ELR (cell line): ENCODE measurements at places on chromosomes 7 and 10.

DNA sequence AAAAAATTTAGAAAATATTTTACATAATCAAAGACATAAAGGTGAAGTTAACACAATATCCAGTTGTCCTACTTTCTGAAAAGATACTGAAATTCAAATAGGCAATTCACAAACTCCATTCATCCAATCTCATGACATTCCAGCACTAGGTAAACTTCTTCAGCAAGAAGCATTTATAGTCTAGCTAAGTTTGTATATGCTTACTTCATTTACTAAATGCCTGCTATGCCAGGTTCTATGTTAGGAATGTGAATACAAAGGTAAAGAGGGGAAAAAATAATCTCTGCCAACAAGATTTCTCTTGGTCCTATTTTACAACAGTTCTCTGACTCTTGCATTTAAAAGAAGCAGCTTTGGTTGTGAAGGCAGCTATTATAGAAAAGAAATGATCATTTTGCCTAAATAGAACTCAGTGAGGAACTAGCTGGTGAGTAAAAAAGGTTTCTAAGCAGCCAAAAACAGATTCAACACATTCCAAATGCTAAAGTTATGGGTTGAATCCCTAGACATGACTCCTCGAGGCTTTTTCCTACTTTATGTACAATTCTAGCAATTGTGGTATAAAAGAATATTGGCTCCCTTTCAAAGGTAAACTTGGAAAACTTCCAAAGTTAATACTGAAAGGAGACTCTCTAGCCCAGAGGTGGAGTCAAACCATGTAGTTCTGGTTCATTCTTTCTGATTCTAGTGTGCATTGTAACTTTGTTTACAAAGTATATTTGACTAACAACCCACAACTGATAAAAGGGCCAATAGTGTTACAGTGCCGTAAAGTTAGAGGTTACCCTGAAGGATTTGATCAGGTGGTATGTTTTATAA lies 30.9 kb upstream of the KLHL7 start:
- DNase-seq, result no peak

DNA sequence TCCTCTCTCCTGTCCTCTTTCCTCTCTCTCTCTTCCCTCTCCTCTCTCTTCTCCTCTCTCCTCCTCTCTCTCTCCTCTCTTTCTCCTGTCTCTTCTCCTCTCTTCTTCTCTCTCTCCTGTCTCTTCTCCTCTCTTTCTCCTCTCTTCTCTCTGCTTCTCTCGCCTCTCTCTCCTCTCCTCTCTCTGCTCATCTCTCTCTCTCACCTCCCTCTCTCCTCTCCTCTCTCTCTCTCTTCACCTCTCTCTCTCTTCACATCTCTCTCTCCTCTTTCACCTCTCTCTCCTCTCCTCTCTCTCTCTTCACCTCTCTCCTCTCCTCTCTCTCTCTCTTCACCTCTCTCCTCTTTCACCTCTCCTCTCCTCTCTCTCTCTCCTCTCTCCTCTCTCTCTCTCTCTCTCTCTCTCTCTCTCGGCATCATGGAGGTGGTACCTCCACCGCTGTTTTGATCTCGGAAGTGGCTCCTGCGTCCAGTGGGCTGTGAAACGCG lies 30.1 kb downstream of the CFAP46 start:
- no peak for DNase-seq

DNA sequence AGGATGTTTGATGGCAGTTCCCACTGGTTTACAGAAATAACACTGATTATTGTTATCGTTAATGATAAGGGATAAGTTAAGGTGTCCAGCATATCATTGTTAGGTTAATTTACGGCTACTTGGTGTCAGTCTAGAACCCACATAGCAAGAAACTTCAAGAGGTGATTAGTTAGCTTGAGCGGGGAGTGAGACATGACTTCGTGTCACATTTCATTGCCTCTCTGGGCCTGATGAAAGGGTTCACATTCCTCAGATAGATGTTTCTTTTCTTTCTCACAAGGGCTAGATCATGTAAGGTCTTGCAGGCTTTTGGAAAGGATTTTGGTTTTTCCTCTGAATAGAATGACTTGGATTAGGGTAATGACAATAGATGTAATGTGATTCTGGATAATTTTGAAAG lies 26.7 kb downstream of the WAC start:
- no peak for DNase-seq

- DNase-seq, result no peak
Measured at GRCh38 chr10:14731875-14732512, 42.7 kb downstream of the FAM107B start.

- peak; percentile 26 for DNase-seq
Measured at GRCh38 chr7:137846549-137846826, 286 bp downstream of the DGKI start.

DNA sequence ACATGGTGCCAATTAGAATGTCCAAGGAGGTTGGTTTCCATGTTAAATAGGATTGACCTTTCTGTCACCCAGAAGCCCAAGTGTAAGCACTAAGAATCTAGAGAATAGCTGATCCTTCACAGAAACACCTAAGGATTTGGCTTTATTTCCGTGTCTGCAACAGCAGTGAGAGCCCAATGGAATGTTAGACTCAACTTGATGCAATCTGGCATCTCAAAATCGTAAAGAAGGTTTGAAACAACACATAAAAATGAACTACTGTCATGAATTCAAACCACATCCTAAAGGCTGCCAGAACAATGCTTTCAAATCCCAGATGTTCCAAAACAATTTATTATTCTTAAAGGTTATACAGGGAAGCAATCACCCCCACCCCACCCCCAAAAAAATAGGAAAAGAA lies 18.6 kb downstream of the PPP1R3C start:
- DNase-seq, result peak; percentile 88

DNA sequence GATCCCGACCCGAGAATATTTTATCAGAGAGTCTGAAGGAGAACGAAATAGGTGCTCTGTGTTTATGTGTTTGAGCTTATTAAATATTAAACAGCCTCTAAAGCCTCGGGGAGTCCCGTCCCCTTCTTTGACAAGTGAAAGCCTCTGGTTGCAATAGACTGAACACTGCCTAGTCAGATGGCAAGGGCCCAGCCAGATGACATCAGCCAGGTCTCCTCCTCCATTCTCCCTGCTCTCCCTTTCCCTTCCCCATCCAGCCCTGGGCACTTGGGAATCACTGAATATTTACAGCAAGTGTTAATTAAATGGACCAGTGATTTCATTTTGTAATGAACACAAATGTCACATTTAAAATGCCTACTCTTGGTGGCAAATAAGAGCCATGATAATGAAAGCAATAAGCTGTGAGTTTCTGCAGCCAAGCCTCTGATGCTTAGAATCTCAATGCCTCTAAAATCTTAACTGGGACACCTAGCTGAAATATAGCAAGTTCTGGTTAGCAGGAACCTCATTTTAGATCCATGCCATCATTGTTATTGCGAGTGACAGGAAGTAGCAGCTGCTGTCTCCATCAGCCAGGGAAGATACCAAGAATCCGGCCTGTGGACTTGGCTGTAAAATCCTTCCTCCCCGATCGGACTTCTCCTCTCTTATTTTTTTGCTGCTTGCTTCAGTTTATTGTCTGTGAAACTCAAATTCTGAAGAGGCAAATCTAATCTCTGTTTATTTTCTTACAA lies 202.1 kb downstream of the PRPF18 start:
- peak; percentile 39 for DNase-seq

DNA sequence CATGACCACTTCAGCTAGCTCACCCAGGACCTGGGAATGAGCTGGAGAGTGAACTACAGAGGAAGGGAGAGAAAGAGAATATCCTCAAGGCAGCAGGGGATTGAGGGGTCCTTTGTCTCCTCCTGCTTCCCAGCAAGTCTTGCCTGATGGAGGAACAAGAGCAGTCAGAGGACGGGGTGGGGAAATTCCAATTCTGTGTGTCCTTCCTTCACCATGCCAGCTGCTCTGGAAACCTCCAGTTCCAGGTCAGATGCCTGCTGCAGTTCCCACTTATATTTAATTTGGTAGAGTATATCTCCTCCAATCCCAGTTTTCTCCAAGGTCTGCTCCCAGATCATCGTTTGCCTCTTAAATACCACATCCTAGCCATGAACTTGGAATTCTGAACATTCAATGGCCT lies 21.4 kb upstream of the LEP start:
- no peak for DNase-seq

- no peak for DNase-seq
Measured at GRCh38 chr7:150322833-150323681, at the start of the genes ACTR3C and LRRC61. Gene ACTR3C (minus strand): TSS chr7:150323545. CDS start chr7:150295296, 28,249 bp downstream. Gene LRRC61 (plus strand): TSS chr7:150323355. CDS start chr7:150336862, 13,507 bp downstream.

DNA sequence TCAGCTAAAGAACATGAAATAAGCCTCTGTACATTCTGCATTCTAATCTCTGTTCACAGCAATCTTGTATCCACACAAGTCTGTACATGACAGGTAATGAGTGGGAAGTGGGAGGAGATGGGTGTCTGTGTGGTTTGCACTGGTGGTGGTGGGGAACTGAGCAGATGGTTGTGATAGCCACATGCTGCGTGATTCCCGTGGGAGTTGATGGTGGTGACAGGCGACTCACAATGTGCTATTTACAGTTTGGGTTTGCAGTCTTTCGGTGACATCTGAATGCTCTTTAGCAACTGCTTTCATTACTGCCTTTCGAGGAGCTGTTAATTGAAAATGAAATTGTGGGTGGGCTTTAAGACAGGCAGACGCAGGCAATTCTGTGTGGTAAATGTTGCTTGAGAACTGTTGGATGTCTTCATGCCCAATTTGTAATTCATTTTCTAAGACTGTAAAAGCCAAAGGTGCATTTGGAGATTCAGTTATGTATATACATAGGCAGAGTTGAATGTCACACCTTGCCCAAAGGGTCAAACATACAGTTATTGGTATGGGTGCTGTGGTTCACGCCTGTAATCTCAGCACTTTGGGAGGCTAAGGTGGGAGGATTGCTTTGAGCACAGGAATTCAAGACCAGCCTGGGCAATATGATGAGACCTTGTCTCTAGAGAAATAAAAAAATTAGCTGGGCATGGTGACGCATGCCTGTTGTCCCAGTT lies 308.2 kb downstream of the AUTS2 start:
- DNase-seq, result no peak

DNA sequence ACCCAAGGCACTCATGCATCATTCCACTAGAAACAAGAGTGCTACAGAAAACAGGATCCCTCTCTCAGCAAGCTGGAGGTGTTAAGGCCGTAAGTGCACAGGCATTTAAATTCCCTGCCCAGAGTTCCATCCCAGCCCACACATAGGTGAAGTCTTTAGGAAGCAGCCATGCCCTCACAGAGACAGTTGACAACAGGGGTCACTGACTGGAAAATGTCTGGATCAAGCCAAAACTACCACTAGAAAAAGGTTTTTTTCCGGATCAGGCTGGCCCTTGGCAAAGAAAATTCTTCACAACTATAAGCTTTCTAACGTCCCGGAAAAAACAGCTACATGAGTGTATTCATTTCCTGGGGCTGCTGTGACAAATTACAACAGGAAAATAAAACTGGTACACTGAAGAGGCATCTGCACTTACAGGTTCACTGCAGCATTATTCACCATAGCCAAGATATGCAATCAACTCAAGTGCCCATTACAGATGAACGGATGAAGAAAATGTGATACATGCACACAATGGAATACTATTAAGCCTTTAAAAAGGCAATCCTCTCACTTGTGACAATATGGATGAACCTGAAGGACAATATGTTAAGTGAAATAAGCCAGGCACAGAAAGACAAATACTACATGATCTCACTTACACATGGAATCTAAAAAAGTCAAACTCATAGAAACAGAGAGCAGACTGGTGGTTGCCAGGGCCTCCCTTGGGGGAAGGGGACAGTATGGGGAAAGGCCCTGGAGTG lies 52.5 kb downstream of the SLC25A13 start:
- DNase-seq, result no peak

DNA sequence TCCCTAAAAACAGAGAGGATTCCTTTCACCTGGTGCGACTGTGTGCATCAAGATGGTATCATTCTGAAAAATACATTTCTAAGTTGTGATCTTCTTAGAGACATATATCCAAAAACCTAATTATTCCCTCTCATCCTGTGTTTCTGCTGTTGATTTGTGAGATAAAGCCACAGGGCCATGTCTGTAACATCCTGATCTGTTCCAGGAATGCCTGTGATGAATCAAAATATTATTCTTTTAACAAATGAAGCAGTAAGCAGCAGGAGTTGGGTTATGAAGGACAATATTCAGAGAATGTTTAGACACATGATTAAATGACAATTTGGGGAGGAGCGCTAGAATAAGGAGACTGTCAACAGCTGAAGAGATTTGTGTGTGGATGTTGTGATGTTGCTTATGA lies 731.4 kb downstream of the KCNMA1 start:
- DNase-seq, result no peak

GRCh38 chr7:91852263-91852741 lies 28.2 kb downstream of the MTERF1 start:
- peak; percentile 55 for DNase-seq

GRCh38 chr7:85070967-85071628 lies 115.8 kb downstream of the SEMA3D start:
- DNase-seq, result peak; percentile 44

DNA sequence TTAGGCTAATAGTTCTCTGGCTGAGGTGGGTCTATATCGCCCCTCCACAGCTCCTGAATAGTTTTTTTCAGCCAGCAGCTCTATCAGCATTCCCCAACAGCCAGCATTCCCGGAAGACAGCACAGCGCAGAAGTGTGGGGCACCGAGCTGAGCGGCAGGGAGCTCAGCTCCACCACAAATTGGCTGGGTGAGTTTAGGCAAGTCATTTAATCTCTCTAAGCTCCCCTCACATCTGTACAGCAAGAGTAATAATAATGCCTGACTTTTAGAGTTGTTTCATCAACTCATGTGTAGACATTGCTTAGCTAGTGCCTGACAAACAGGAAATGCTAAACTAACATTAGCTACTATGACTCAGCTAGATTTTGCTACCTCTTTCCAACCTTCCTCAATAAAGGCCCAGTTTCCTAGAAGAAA lies 247.9 kb upstream of the PTN start:
- DNase-seq, result peak; percentile 70

DNA sequence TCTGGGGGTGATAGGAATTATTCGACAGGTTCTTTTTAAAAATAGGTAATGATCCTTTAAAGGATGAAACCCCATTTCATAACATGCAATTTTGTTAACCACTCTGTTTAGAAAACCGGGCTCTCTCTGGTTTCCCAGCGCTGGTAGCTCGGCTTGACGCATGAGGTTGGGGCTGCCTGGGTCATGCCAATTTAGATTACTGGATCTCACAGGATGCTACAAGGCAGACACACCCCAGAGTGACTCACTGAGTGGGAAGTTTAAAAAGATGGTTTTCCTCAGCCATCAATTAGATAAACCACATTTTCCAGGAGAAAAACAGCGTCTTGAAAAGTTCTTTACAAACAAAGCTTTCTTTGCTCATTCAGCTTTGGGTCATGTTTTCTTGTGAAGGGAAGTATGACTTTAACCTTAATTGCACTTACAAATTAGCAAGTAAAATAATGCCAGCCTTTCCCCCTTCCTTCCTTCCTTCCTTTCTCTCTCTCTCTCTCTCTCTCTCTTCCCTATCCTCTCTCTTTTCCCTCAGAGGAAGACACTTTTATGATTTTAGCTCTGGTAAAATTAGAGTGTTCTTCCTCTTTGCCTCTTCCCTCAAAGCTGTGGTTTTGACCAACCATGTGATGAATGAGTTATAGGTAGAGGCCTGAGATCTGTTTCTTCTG lies 99.8 kb downstream of the EPDR1 start:
- DNase-seq, result no peak
